ENCODE measurements at places on chromosomes 2 and 18. TPM values are rescaled to one million over a fixed set of nuclear protein-coding genes. Genes with fewer than 3 reads are reported as not detected.

- no peak for DNase-seq
- no peak overlapping the region for H3K4me3 ChIP-seq
- no peaks in the 10 kb centered on the region for H3K4me1 ChIP-seq
- no peak overlapping the region for H3K27ac ChIP-seq
Measured at GRCh38 chr2:201406077-201406662, 45.1 kb downstream of the TRAK2 start.

DNA sequence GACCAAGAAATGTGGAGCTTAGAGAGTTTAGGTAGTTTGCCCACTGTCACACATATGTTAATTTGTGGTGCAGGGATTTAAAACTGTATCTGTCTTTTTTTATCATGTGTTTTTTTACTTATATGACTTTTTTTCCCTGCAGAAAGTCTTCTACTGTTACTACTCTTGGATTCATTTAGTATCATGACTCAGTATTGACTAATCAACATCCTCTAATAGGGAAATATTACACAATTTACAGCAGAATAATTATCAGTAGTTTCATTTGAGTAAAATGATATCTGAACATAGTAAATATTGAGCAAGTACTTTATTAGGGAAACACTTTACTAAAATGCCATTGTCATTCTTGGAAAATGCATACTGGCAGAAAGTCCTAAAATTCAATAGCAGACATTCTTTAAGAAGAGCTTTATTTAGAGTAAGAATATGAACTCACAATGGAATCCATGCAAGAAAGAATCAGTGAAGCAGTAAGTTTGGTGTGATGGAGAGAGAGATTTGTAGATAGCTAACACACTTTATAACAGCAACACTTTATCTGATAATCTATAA lies 425.9 kb upstream of the SLC8A1 start:
- H3K27me3 ChIP-seq: no peaks in the 10 kb centered on the region
- no peak overlapping the region for H3K27ac ChIP-seq
- no peak for DNase-seq

- no peaks in the 10 kb centered on the region for H3K27me3 ChIP-seq
- H3K27ac ChIP-seq: no peak overlapping the region
- H3K4me1 ChIP-seq: no peaks in the 10 kb centered on the region
- H3K36me3 ChIP-seq: no peaks in the 10 kb centered on the region
- H3K4me3 ChIP-seq: no peak overlapping the region
Measured at GRCh38 chr2:118687698-118688097, 159.8 kb downstream of the EN1 start.

GRCh38 chr2:203669820-203670219 lies 36.6 kb upstream of the CD28 start:
- no peaks in the 10 kb centered on the region for H3K36me3 ChIP-seq
- no peak overlapping the region for H3K4me3 ChIP-seq
- no peak overlapping the region for H3K27ac ChIP-seq
- H3K27me3 ChIP-seq: no peaks in the 10 kb centered on the region

DNA sequence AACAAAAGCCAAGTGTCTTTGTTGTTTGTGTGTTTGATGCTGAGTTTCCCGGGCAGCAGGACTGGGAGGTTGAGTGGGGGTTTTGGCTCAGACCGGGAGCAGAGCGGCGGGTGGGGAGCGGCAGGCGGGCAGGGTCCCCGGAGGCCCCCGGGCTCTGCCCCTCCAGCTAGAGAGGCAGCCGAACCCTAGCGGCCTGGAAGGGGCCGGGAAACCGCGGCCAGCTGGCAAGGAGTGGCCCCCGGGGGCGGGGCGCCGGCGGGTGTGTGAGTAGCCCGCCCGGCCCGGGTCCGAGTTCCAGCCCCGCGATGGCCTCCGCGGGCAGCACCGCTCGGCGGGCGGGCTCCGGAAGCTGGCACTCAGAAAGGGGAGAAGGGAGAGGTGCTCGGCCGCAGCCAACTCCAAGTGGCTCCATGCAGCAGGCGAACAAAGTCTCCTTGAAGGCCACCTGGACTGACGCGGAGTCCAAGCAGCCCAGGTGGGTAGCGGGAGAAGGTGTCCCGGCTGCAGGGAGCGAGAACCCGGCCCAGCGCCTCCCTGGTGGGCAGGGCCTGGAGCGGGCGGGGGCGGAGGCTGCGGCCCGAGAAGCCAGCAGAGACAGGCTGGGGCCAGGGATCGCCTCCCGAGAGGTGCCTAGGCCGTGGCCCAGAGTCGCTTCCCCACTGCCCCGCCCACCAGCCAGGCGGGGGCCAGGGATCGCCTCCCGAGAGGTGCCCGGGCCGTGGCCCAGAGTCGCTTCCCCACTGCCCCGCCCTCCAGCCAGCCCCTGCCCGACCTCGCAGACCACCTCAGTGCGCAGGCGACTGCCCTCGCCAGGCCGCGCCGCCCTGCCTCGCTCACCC lies at the start of gene ANKRD53:
ANKRD53 (plus strand) TSS at position 290 of the 839 bp plus-strand sequence; CDS start at position 306, 16 bp downstream.
- DNase-seq: no peak
- no peak within 1 kb of the TSS for H3K27ac ChIP-seq
- no peaks in the 10 kb centered on the region for H3K27me3 ChIP-seq
- no peaks in the 10 kb centered on the region for H3K36me3 ChIP-seq

The DHRS9 gene
- not detected for total RNA-seq

The ASAP2 gene
- 27.8 TPM for total RNA-seq

The RPE gene
- 75.1 TPM for total RNA-seq

The CCDC141 gene
- total RNA-seq: 5.3 TPM

All from SJCRH30 (cell line).